ENCODE measurements at places on chromosomes 5 and 9.

DNA sequence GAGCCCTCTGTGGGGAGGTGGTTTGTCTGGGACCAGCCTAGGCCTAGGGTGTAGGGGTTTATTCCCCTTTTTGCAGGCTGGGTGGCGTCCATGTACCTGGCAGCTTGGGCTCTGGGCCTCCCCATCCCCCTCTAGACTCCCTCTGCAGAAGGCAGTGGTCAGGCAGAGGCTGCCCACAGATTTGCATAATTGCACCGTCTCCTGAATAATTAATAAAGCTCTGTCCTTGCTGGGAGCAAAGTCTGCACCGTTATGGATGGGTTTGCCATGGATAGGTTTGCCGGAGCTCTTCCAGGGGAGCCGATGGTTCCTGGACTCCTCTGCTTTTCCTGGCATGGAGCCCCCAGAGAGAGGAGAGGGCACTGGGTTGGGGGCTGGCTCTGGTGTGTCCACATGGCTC, 60.4 kb downstream of the DAB2IP start:
- no peak for DNase-seq

DNA sequence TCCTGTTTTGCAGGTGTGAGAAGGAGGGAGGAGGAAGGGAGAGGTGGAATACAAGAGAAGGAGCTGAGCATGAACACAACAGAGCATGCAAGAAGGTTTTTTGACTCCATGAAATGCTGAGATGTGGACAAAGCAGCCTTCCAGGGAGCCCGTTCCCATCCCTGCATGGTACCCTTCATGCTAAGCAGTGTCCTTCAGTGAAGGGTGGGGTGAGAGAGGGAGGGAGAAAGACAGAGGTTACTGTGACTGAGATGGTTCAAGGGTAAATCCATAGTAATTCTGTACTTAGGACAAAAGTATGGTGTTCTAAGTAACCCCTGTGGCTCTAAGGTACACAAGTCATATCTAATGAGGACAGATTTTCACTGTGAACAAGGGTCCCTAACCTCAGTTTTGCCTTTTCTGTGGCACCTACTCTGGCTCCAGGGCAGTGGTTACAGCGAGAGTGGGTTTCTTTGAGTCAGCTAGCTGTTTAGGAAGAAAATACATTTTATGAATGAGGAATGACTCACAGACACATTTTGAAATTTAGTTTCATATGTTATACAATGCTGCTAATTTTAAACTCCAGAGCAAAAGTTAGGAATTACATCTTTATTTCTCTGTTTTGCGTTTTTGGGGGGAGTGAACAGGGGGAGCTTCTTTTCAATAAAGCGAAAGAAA, 184.9 kb upstream of the SLC12A2 start:
- peak; percentile 36 for DNase-seq

DNA sequence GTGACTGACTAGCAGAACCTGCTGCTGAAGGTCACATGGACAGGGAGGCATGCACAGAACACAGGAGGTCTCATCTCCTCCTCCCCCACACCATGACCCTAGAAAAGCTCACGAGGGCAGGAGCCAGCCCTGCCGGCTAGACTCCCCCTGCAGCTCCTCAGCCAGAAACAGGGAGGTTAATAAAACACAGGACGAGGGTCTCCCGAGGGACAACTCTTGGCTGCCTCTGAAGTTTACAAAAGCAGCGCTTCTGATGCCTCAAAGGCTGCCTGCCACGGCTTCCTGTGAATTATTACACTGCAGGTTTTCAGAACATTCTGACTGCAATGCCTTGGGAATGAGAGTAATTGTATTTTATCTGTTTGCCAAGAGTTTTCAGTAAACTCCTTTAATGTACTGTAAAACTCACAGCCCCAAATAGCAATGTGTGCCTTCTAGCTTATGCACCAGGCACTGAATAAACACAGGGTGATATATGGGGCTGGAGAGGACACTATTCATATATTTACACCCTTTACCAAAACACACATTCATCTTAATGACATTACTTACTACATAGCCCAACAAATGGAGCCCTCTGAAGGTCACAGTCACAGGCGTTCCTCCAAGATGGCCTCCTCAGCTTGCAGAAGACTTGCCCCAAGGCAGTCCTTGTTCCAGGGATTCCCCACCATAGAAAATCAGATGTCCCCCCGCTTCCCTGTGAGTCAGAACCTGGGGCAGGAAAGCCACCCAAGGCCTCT, 83.7 kb downstream of the C5orf15 start:
- DNase-seq = peak; percentile 9

DNA sequence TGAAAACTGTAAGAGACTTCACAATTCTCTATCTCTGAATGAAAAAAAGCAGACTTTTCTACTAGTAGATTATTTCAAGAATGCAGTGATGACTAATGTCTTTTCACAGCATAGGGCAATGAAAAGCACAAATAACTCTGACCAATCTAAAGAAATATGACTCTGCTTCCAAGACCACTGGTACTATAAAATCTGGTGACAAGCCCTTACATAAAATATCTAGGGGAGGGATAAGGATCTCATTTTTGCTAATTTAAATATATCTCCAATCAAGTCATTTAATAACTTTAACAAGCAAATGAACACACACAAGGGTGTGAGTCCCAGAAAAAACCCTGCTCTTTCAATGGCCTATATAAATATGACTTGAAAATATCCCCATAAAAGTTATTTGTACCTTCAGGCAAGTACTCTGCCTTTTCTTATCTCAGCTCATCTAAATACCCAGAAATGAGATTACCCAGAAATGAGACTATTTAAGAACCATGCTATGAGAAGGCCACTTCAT, 105.2 kb downstream of the GNAQ start:
- peak; percentile 83 for DNase-seq

DNA sequence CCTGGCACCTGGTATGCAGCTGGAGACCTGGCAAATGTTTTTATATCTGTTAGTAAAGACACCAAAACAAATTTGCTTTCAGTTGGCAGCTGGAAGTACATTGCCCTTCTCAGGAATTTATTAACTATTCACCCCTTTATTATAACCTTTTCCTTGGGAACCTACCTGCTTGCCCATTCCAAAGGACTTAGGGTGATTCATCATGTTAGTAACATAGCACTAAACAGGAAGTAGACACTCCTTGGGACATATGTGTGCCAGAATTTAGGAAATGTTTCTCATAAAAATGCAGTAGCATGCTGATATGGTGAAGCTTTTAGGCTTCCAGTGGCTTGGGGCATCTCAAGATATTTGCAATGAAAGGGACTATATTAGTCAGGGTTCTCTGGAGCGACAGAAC, 184.2 kb downstream of the DMAC1 start:
- no peak for DNase-seq

Measured in fibroblast of skin of right biceps (primary cell).